ENCODE measurements at places on chromosomes 2 and 18.

DNA sequence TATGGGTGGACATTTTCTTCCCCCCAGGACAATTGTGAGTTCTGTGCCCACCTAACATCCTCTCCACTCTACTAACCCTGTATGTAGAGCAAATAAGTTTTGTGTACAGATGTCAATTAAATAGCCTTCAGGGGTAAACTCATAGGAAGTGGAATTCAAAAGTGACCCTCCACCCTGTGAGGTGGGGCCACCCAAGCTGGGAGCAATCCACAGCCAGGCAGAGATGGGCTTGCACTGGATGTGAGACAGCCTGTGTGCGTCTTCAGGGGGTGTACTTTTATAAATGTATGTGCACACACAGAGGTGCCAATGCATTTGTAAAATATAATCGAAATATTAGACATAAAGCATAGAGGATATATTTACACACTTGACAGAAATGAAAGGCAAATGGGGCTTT lies 33.1 kb upstream of the ATP6V1B1 start:
- DNase-seq, result no peak

GRCh38 chr18:4906856-4907255 lies 290.2 kb downstream of the AKAIN1 start:
- no peak for DNase-seq

DNA sequence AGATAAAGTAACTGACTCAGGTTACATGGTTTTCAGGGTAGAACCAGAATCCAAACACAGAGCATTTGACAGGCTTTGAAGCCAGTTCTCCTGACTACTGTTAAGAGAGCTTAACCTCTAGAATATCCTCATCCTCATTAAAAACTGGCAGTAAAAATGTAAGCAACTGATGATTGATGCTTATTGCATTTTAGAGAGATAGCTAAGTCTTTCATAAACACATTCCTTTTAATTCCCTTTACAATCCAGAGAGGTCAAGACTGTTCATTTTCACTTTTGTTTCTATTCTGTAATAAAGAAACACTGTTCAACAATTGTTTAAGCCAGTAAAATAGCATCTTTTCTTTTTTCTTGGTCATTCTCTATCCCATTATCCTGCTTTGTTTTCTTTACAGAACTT lies 53.9 kb upstream of the RAB27B start:
- DNase-seq, result no peak

DNA sequence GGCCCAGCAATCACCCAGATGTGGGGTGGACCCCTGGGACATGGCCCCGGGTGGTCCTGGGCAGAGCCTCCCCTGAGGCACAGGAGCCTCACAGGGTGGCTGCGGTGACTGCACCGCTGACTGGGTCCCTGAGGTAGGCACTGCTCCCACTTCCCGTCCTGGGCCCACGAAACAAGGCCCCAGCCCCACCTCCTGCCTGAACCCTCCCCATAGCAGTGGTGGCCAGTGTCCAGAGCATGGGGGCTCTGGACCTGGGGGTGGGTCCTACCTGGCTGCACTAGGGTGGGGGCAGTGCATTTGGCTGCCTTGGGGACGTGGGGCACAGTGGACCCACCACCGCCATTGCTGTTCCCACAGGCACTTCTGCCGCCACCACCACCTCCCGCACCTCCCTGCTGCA lies 39.4 kb downstream of the TDRD15 start:
- no peak for DNase-seq

GRCh38 chr2:109633284-109633961 lies 19.3 kb downstream of the SOWAHC start:
- DNase-seq, result no peak

DNA sequence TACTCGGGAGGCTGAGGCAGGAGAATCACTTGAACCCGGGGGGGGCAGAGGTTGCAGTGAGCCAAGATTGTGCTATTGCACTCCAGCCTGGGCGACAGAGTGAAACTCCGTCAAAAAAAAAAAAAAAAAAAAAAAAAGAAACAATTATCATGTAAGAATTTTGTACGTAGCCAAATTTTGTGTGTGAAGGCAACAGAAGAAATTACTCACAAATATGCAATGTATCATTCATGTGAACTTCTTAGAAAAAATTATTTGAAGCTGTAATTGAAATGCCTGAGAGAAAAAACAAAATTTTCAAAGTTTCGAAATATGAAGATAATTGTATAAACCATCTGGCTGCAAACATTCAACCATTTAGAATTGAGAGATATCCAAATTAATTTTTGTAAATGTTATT lies 204.8 kb upstream of the PARD3B start:
- DNase-seq, result no peak

DNA sequence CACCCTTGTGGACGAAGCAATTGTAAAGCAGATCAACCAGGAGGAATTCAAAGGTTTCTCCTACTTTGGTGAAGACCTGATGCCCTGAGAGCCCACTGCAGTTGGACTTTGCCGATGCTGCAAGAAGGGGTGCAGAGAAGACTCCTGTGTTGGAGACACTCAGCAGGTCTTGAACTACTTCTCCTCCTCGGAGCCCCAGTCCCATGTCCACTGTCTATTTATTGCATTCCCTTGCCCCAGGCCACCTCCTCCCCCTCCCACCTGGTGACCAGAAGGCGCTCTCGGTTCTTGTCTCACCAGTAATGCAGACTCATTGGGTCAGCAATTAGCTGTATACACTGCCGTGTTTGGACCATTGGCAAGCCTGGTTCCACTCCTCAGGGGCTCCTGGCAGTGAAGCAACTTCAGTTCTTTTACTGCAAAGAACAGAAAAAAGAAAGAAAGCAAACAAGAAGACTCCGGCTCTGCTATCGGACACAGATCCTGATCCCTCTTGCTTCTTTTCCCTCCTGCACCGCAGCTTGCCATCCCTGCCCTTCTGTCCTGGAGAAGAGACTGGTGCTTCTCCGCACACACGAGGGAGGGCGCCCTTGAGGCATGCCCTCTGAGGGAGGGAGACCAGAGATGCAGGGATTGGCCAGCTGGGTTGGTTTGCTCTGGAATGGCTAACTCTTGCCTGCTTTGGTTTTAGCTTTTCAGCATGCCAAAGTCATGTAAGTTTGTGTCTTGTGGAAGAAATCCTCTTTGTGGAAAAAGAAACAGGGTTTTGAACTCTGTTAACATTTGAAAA lies 112.2 kb upstream of the EPAS1 start:
- no peak for DNase-seq

DNA sequence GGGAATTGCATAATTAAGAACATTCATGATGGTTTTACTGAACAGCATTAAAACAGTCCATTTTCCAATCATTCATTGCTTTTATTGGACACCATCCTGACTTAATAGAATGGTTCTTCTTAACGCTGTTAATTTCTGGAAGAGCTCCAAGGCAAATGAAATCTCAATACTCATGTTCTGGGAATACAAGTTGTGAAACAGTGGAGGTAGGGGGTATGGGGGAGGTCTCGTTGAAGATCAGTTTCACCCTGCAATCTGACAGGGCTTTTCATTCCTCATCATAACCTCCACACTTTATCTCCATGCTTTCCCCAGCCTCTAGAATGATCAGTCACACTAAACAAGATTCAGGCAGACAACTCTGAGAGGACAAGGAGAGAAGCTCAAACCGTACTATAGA lies 113.6 kb downstream of the ETAA1 start:
- no peak for DNase-seq

DNA sequence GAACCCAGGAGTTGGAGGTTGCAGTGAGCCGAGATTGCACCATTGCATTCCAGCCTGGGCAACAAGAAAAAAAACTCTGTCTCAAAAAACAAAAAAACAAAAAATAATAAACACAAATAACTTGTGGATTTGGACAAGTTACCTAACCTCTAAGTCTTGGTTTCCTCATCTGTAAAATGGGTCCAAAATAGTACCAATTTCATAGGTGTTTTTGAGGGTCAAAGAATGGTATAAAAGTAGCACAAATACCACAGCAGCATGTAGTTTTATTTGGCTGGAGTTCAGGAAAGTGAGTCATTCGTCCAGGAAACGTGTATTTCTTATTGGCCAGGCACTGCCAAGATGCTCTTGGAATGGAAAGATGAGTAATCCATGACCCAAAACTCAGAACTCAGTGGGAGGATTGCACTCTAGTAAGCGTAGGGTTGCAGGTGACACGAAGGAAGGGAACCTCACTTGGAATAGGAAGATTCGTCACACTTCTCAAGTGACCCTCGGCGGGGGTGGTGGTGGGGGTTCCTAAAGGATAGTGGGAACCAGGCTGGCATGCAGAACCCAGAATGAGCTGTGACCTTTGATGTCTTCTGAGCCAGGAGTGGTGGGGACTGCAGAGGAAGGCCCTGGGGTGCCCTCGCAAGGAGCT lies 24.4 kb downstream of the GRHL1 start:
- no peak for DNase-seq

DNA sequence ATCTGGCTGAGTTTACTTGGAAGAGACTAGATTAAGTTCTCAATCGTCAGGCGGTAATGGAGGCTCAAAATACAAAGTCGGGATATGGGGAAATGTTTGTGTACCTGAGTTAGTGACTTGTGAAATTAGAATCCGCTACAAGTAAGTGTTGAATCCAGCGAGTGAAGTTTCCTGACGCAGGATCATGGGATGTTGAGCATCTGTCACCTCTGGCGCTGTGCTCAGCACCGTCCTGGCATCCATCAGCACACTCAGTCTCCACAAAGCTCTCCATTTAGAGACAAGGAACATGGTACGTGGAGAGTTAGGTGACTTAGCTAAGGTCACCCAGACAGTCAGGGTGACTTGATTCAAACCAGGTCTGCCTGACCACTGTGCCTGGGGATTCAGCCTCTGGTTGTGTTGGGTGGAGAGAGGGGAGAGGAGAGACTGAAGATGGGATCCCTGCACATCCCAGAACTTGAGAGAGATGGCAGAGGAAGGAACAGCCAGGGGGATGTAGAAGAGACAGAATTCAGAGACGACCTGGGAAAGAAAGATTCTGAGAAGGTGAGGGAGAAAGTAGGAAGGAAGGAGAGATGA lies 251.2 kb downstream of the ACKR3 start:
- no peak for DNase-seq
